Stimulated activated CD4-positive, alpha-beta T cell treated with anti-CD3 and anti-CD28 coated beads, Interleukin-4, amount 100 ng/mL, for 24 hours (primary cell): ENCODE measurements at places on chromosomes 3 and 15.

- no peak for DNase-seq
These were observed 239.3 kb upstream of the GBE1 start for GRCh38 chr3:82000773-82001172.

- no peak for DNase-seq
These were observed 54.5 kb upstream of the GATA2 start for GRCh38 chr3:128547368-128547987.

DNA sequence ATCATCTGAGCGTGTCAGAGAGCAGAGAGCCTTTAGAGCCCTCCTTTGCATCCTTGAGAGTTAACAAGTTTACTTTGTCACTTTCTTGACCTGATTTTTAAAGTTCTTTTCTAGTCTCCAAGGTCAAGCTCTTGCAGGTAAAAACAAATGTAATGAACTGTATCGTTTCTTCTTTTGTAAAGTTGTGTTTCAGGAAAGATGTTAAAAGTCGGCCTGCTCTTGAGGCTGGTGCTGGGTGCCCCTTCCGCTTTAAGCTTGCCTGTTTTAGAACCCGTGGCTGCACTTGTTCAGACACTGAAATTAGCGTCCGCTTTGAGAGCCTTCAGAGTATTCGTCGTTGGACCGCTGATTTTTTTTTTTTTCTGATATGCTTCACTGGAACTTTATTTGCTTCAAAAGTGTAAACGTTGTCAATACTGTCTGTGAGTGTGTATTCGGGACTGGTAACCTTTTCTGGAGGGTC is 52.6 kb upstream of the ULK4 start:
- no peak for DNase-seq

DNA sequence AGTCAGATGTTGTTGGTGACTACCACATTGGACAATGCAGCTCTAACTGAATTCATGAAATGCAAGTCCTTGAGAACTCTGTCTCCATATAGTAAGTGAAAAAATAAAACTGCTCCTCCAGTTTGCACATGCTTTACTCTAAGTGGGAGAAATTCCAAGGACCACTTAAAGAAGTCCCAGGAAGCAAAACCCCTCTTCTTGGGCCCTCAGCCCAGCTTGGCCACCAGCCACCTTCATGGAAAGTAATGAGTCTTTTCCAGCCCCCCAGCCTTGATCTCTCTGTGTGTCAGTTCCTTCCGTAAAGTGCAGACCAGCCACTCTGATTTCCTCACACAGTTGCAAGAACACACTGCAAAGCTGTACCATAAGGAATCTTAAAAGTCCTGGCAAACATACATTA is 34.5 kb downstream of the DAPK2 start:
- DNase-seq, result no peak

DNA sequence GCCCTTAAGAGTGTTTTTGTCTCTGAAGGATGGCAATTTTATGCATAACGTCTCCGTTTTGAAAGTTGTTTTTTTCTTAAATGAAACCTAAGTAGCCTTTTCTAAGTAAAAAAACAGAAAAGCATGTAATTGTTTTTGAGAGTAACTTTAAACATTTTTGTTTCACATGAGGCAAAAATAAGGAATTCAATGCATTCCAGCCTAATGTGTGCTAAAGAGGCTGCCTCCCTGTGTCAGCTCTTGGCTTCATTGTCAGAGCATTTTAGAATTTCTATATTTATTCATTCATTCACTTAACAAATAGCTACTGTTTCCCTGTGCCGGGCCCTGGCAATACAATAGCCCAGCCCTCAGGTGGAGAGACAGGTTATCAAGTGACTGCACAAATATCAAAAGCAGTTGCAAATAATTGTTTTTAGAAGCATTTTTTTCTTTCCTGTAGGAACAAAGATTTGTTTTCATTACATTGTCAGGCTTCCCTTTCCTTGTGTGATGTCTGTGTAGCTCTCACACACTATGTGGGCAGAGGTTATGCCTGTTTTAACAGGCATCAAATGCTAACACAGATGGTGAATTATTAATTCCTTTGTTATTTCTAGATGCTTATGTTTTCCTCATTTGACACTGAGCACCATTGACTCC is 81.9 kb downstream of the CCK start:
- DNase-seq, result no peak

- DNase-seq, result peak; percentile 20
These were observed 844 bp upstream of the PFN2 start for GRCh38 chr3:149971403-149972075.

GRCh38 chr3:155342344-155342743 is 48.9 kb upstream of the STRIT1 start:
- no peak for DNase-seq

- DNase-seq, result peak; percentile 64
These were observed 10.9 kb downstream of the RMDN3 start for GRCh38 chr15:40743921-40744814.

GRCh38 chr3:138434276-138434874 is at the start of gene ESYT3:
Gene ESYT3, plus strand, starts transcription at chr3:138434616. Its CDS starts 183 bp downstream, at chr3:138434799.
- DNase-seq, result peak; percentile 46

GRCh38 chr15:60681353-60681752 is 202.4 kb upstream of the ICE2 start:
- no peak for DNase-seq

- no peak for DNase-seq
These were observed 174.0 kb upstream of the WNT5A start for GRCh38 chr3:55661141-55661540.

- DNase-seq, result no peak
These were observed 32.9 kb upstream of the IFT57 start for GRCh38 chr3:108255131-108255530.

- DNase-seq, result no peak
These were observed 37.3 kb upstream of the FXR1 start for GRCh38 chr3:180875124-180875698.

GRCh38 chr3:72284471-72284870 is 499.5 kb upstream of the PROK2 start:
- DNase-seq, result no peak

DNA sequence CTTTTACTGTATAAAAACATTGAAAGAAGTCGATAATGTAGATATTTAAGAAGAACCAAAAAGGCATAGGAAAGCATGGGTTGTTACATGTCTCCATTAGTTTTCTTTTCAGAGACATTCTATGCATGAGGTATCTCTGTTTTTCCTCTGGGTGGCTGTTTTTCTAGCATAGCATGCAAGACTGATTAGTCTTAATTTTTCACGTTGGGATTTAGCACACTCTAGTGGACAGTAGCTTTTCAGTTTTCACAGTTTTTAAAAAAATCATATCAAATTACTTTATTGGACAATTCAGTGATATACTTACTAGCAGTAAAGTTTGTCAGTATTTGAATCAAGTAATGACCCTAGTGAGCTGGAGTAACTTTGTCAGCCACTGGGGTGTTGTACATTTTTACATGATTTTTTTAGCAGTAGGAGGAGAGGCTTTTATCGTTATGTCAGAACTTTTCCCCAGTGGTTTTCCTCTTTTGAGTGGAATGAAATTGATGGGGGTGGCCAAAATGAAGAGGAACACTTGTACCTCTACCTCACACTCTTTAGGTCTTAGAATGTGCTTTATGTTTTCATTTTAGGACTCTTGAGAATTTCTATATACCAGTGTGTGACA is 57.2 kb downstream of the SEC22A start:
- DNase-seq, result no peak

- DNase-seq, result no peak
These were observed 21.8 kb upstream of the KCNAB1 start for GRCh38 chr3:156098437-156099035.

DNA sequence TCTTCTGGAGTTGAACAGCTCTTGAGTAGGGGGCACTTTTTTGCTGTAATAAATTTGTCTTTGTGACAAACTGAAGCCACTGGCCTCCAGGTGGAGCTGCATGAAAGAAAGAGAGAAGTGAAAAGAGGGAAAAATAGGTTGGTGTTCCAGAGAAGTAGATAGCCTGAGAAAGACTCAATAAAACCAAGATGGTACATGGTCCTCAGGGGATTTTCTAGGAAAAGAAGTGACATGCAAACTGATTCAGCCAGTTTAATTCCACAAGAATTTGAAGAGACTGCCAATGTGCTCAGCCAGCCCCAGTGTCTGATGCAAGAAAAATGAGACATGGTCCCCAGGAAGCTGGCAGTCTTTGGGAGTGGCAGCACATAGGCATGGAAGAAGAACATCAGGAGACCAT is 152.7 kb downstream of the CD47 start:
- peak; percentile 10 for DNase-seq

- DNase-seq, result no peak
These were observed 21.6 kb downstream of the TRA2B start for GRCh38 chr3:185916042-185916833.

GRCh38 chr3:186107215-186108105 is 1.4 kb downstream of the ETV5 start:
- DNase-seq, result peak; percentile 41

DNA sequence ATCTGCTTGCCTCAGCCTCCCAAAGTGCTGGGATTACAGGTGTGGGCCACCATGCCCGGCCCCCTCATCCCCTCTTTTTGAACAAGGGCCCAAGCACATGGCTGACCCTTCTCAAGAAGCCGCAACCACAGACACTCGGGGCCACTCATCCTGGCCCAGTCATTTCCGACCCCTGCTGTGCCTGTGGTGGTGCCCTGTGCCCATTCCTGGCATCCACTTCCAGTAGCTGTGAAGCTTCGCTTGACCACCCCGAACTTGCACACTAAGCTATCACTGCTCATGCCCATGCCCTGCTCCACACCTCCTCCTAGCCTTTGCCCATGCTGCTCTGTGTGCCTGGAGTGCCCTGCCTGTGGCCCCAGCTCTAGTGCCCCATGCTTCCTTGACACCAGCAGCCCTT is 8.3 kb downstream of the TMEM44 start:
- no peak for DNase-seq

GRCh38 chr3:60010781-60011180 is 961.0 kb upstream of the CFAP20DC start:
- peak; percentile 60 for DNase-seq

GRCh38 chr3:183519891-183520290 is 35.6 kb downstream of the KLHL6 start:
- DNase-seq, result no peak

DNA sequence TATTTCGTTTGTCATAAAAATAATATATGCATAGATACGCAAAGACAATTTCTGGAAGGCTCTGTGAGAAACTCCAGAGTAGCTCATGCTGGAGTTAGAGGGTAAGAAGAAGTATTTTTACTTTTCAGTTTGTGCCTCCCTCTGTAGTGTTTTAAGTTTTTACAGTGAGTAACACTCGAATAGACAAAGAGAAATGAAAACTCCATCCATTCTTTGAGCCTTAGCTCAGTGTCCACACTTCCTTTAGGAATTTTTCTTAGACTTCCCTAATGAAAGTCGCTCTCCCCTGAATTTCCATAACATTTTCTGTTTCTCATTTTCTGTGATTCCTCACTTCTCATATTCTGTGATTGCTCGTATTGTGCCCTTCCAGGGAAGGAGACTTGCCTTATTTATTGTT is 2.1 kb downstream of the BLOC1S6 start:
- no peak for DNase-seq

DNA sequence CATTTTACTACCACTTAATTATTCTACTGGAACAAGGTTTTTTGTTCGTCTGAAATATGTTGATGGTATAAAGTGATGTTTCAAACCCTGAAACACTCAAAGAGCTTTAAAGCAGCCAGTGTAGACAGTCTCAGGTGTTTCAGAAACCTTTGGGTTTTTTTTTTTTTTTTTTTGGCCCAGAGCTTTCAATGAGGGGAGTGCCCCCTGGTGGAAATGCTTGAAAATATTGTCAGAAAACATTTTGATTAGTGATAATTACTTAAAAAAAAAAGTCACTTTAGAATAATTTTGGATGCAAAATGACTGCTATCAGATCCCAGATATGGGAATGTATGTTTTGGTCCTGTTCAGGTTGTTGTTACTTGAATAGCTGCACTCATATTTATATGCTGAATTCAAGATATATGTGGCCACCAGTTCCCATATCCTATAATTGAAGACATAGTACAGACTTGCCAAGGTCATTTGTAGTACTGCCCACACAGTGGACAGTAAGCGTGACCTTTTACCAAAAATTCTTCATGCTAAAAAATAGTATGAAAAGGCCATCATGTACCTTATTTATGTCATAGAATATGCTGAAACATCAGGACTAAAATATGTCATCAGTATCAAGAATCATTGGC is 35.9 kb downstream of the SATB1 start:
- DNase-seq, result peak; percentile 36

DNA sequence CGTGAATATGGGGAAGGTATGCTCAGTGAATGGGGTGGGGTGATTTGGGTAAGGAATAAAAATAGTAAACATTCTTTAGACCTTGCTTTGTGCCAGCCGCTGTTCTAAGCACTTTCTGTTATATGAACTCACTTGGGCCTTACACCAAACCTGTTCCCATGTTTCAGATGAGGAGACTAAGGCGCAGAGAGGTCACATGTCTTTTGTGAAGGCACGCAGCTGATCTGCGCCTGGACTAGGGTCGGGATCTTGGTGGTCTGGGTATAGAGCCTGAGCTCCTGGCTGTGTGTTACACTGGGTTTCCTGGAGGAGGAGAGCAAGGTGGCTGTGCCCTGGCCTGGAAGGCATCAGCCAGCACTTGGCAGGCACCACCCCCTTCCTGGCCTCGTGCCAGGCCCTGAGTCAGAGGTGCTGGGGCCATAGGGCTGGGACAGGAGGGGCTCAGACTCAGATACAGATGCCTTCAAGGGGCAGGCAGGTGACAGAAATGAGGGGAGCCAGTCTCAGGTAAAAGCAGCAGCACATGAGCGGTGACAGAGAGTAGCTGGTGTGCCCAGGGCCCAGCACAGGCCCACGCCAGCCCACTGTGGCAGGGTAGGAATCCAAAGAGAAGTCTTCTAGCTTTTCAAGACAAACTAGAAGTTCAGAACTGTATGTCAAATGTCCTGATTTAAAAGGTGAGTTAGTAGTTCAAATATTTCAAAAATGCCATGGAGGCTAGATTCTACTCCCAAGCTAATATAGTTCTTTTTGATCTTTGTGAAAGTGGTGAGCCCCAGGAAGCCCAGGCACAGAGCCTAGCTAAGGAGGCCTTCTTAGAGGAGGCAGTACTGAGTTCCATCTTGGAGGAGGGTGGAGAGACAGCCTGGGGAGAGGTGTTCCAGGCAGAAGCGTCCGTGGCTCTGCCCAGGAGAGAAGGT is 83.1 kb downstream of the DNAJB8 start:
- DNase-seq, result peak; percentile 21

- DNase-seq, result no peak
These were observed 25.9 kb upstream of the RNU6-1 start for GRCh38 chr15:67865766-67866165.

- DNase-seq, result peak; percentile 88
These were observed 559 bp downstream of the PKM start for GRCh38 chr15:72230197-72231065.

GRCh38 chr15:25410649-25411048 is 28.2 kb downstream of the UBE3A start:
- DNase-seq, result no peak

GRCh38 chr3:6526861-6527260 is 334.1 kb upstream of the GRM7 start:
- no peak for DNase-seq

- DNase-seq, result no peak
These were observed 721.2 kb downstream of the NAALADL2 start for GRCh38 chr3:175580318-175580717.

- DNase-seq, result no peak
These were observed 160.5 kb upstream of the CHRNA7 start for GRCh38 chr15:31869686-31870307.
